ENCODE measurements at places on chromosomes 2 and 18. TPM values are rescaled to one million over a fixed set of nuclear protein-coding genes. Genes with fewer than 3 reads are reported as not detected.

MAT2A gene
- 157 TPM for total RNA-seq

ITGA4 gene
- total RNA-seq = 9.4 TPM

LHCGR gene
- not detected for total RNA-seq

SERPINB10 gene
- total RNA-seq = not detected

OSR1 gene
- 0.31 TPM for total RNA-seq

REG1B gene
- total RNA-seq = not detected

PARD3B gene
- 8.8 TPM for total RNA-seq

KIF3C gene
- 155 TPM for total RNA-seq

IRS1 gene
- total RNA-seq = 21.9 TPM

DSG1 gene
- not detected for total RNA-seq

MREG gene
- total RNA-seq = 2.8 TPM

APCDD1 gene
- 18.8 TPM for total RNA-seq

All from parietal lobe (tissue), 2 donors.